ENCODE measurements at places on chromosomes 1 and 21.

DNA sequence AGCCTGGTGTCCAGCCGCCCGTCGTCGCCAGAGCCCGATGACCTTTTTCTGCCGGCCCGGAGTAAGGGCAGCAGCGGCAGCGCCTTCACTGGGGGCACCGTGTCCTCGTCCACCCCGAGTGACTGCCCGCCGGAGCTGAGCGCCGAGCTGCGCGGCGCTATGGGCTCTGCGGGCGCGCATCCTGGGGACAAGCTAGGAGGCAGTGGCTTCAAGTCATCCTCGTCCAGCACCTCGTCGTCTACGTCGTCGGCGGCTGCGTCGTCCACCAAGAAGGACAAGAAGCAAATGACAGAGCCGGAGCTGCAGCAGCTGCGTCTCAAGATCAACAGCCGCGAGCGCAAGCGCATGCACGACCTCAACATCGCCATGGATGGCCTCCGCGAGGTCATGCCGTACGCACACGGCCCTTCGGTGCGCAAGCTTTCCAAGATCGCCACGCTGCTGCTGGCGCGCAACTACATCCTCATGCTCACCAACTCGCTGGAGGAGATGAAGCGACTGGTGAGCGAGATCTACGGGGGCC lies 1.2 kb downstream of the OLIG2 start:
- DNase-seq: no peak

DNA sequence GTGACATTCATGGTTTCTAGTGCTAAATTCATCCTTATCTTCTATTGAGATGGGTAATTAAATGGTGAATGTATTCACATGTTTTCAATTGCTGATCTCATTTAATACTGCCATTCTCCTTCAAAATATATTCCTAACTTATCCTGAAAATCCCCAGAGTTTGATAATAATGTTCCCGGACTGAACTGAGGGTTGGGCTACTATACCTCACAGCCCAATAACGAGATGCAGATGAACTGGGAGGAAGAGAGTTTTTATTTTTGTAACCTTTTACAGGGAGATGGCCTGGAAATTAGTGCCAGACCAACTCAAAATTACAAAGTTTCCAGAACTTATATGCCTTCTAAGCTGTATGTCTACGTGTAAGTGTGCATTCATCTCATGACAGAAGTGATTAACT lies 210.8 kb downstream of the APP start:
- DNase-seq: no peak

GRCh38 chr21:14591882-14592281 lies 45.8 kb upstream of the SAMSN1 start:
- no peak for DNase-seq

DNA sequence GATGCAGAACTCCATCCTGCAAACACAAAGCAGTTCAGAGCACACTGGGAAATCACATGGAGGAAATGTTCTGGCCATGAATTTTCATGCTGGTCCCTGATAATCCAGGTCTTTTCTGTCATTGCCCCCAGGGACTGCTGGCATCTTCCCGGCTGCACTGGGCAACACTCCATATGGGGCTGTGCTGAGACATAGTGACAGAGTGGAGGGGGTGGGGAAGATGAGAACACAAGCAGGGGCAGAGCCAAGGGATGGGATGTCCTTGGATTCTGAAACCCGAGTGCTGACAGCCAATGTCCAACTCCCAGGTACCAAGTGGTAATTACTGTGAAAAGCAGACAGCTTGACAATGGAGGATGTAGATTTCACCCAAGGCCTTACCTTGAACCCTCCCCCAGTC lies 185.7 kb downstream of the HIVEP3 start:
- no peak for DNase-seq

DNA sequence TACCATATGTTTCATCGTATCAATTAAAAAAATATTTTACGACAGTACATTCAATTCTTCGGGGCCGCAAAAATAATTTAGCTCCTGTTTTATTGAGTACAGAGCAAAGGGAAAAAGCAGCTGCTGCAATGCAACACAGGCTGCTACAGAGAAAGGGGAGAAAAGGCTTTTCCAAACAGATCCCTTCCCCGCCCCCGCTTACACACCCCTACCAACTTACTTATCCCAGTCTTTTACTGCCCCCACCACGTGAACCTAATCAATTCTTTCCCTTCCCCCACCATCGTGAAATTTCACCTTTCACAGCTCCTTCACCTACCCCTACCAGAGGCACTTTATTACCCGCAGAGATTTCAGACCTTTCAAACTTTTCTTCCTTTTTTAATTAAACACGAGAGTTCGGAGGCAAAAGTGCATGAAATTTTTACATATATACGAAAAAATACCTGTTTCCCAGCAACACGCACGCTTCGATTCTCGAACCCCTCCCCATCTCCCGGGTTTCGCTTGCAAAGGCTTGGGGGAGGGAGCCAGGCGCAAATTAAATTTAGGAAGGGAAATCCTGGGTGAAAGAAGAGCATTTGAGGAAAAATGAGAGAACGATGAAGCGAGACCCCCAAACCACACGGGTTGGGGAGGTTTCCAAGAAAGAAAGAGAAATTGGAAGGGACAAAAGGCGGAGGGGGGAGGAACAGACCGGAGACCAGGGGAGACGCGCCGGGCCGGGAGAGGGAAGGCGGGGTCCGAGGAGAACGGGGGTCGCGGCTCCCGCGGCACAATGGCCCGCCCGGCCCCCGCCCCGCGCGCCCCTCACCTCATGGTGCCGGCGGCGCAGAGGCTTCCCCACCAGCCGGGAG lies 823 bp downstream of the ENAH start:
- DNase-seq: no peak

DNA sequence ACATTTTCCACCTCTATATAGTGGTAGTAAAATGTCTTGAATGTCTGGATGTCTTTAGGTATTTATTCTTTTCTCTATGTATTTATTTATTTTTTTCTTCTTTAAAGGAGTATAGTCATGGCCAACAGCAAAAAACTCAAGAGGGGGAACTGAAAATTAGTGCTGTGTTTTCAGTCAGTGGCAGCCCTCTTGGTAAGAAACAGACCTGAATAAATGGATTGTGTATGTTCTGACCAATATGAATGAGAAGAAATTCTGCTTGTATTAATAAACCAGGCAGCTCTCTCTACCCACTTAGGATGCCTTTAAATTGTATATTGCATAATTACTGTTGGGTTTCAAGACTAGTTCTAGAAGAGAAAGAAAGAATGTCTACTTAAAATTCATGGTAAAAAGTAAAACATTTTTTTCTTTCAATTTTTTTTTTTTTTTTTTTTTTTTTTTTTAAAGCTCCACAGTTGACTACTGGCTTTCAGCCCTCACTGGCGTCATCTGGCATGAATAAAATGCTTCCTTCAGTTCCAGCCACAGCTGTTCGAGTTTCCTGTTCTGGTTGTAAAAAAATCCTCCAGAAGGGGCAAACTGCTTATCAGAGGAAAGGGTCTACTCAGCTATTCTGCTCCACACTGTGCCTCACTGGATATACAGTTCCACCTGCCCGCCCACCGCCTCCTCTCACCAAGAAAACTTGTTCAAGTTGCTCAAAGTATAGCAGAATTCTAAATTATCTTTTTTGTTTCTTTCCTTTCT lies 101.6 kb downstream of the ZMYM4 start:
- DNase-seq: no peak

DNA sequence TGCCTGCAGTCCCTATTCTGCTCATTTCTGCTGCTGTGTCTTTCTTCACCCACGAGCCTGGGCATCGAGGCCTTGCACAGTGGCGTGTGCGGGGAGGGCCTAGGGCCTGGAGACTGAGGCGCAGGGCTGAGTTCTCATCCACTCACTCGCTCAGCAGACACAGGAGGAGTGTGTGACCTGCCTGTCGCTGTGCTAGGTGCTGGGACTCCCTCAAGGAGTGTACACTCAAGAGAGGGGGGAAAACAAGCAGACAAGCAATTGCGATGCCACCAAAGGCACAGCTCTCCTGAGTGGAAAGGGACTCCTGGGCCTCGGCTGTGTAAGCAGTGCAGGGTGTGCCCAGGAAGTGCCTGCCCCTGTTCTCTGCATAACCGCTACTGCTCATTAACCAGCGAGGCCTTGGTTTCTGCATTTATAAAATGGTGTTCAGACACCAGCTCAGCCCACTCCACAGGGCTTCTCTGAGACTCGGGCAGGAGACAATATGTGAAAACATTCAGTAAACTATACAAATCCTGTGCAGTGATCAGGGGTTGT lies 4.2 kb downstream of the RD3 start:
- no peak for DNase-seq

GRCh38 chr1:166902279-166902678 lies 26.2 kb upstream of the TADA1 start:
- peak; percentile 86 for DNase-seq

- no peak for DNase-seq
These were observed 880.2 kb upstream of the NEGR1 start for GRCh38 chr1:73162564-73162963.

GRCh38 chr1:161131523-161132409 lies 701 bp downstream of the DEDD start:
- no peak for DNase-seq

DNA sequence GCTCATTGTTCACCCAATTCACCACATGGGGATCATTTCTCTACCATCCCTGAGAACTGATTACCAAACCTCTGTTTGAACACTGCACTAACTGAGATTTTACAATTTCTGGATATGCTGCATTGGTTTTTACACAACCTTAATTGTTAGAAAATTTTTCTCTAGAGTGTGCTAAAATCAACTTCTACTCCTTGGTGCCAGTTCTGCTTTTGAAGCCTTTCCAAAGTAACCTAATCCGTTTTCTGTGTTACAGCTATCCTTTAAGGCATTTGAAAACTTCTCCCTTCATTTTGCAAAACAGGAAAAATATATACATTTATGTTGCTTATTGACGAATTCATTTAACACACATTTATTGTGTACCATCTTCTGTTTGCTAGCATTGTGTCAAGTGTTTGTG lies 23.7 kb downstream of the SMAP2 start:
- DNase-seq: no peak

DNA sequence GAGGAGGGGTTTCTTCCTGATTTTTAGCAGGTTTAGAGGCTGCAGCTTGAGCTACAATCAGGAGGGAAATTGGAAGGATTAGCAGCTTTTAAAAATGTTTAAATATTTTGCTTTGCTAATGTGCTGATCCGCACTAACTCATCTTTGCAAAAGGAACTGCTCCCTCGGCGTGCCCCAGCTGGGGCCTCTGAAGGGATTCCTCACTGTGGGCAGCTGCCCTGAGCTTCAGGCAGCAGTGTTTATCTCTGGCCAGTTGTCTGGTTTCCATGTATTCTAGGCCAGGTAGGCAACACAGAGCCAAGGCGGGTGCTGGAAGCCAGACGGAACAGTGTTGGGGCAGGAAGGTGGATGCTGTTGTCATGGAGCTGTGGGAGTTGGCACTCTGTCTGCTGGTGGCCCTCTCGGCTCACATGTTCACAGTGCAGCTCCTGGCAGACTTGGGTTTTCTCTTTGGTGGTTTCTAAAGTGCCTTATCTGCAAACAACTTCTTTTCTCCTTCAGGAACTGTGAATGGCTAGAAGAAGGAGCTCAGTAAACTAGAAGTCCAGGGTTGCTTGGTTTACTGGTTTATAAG lies 18.9 kb downstream of the NECAP2 start:
- DNase-seq: no peak

- DNase-seq: no peak
These were observed 14.8 kb upstream of the PPM1J start for GRCh38 chr1:112729909-112730308.

- DNase-seq: no peak
These were observed 309.9 kb upstream of the PRMT6 start for GRCh38 chr1:106746448-106747085.

DNA sequence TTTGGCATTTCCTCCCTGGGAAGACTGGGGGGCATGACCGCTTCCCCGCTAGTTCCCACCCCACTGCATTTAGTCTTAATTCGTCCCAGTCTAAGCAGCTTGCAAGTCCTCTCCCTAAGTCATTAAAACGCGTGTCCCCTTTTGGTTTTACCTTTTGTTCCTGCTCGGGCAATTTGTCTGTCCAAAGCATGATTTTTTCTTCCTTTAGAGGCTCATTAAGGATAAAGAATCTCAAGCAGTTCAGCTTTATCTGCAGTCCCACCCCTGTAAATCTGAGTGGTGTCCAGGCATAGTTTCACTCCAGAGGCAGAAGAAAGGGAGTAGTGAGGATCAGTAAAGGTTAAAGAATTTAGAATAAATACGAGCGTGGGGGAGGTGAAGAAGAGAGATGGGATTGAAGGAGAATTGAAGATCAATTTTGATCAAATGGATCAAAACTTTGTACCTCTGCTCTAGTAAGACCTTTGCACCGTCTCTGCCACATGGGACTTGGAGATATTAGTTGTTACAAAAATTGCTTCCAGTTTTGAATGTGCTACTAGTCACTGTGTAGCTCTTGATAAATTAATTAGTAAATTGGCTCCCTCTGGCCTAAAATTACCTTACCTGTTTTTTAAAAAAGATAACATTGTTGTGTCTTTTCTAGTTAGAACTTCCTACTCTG lies 989 bp upstream of the ETV3 start:
- DNase-seq: no peak

DNA sequence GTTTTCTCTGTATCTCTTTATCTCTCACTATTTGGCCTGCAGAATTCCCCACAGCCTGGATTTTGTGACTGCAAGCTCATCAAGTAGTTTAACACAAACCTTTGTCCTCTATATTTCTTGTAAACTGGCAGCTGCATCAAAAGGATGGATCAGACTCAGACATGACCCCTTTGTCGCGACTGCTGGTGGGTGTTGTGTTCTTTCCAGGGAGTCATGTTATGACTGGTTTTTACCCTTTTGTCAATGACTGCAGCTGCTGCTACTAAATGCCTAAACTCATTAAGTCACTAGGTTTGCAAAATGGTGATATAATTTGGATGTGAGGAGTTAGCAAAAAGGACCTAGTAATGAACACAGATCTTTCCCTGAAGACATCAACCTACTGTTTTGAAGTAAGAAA lies 10.2 kb upstream of the TOMM20 start:
- DNase-seq: no peak

- peak; percentile 85 for DNase-seq
These were observed 16.6 kb upstream of the ZSCAN20 start for GRCh38 chr1:33455539-33456501.

- peak; percentile 45 for DNase-seq
These were observed 38.2 kb downstream of the ZBTB17 start for GRCh38 chr1:15937706-15938168.

GRCh38 chr21:42465008-42465802 lies 30.8 kb downstream of the RSPH1 start:
- DNase-seq: peak; percentile 43

DNA sequence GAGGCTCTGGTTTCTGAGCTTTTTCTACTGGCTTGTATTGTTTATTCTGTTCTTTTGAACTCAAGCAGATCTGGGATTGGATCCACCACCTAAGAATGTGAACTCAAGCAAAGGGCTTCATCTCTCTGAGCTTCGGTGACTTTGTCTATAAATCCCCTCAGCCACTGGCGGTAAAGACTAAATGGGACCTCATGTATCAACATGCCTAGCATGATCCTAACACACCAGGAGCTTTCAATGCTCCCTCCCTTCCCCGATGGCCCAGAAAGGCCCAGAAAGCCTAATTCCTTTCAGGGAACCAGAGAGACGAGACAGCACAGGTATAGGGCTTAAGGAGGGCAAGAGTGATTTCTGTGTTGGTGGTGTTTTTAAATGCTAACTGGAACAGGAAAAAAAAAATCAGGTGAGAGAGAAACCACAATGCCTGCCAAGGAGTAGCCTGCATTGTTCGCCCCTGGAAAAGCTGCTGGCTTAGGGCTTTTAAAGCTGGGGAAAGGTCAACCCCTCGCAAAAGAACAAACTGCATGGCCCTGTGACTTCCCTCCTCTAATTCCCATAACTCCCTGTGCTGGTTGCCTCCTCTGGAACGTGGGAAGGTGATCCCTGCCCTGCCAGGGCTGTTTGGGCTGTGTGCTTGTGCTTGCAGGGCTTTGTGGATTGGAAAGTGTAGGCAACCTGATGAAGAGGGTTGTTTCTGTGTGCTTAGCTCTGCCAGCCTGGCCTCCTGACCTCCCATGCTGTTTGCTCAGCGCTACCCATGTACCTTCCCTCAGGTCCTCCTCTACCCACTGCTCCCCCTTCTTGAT lies 147.0 kb downstream of the PLPP3 start:
- DNase-seq: no peak
